ENCODE measurements at places on chromosomes 11 and 22.
A peak's percentile ranks its signal among the peaks of the same experiment; 100 is the strongest.

- no peak overlapping the region for H3K27ac ChIP-seq
- peaks cover 9% of the 10 kb centered on the region for H3K36me3 ChIP-seq
- H3K4me1 ChIP-seq: peaks cover 26% of the 10 kb centered on the region
Observed at GRCh38 chr22:42270176-42270509, 310 bp downstream of the TCF20 start.

GRCh38 chr11:34957606-34958005 lies 41.2 kb downstream of the PDHX start:
- no peak for DNase-seq
- no peaks in the 10 kb centered on the region for H3K27me3 ChIP-seq
- peaks cover 13% of the 10 kb centered on the region for H3K36me3 ChIP-seq
- H3K4me1 ChIP-seq: peaks cover 6% of the 10 kb centered on the region
- H3K4me3 ChIP-seq: no peak overlapping the region

DNA sequence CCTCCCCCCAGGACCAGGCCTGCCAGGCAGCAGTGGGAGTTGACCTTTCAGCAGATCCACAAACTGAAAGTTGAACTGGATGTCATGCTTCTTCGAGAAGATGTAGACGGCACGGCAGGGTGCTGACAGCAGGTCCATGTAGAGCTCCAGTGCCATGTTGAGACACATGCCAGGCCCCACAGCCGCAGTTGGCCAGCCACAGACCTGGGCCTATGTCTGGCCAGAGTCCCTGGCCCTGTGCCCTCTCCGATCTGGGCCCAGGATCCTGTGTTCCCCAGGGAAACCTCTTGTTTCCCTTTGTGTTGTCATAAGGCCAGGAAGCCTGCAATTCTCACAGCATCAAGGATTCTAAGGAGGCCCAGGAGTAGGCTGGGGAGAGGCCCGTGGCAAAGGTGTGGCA lies at the start of gene GSTT4:
TSS of gene GSTT4 (minus strand) at position 253 of the 400 bp plus-strand sequence. CDS start at position 156, 97 bp downstream.
- H3K4me3 ChIP-seq: no peak within 1 kb of the TSS
- no peak within 1 kb of the TSS for H3K27ac ChIP-seq
- peaks cover 6% of the 10 kb centered on the region for H3K4me1 ChIP-seq
- peaks cover 11% of the 10 kb centered on the region for H3K27me3 ChIP-seq
- H3K36me3 ChIP-seq: no peaks in the 10 kb centered on the region

GRCh38 chr22:30665786-30666185 lies 1.9 kb downstream of the DUSP18 start:
- H3K27ac ChIP-seq: no peak overlapping the region
- H3K4me3 ChIP-seq: peak overlapping the region; percentile 86
- no peak for DNase-seq
- no peaks in the 10 kb centered on the region for H3K27me3 ChIP-seq

- no peaks in the 10 kb centered on the region for H3K36me3 ChIP-seq
- no peak overlapping the region for H3K27ac ChIP-seq
- DNase-seq: no peak
Observed at GRCh38 chr11:70712471-70712870, 314.1 kb downstream of the CTTN start.

DNA sequence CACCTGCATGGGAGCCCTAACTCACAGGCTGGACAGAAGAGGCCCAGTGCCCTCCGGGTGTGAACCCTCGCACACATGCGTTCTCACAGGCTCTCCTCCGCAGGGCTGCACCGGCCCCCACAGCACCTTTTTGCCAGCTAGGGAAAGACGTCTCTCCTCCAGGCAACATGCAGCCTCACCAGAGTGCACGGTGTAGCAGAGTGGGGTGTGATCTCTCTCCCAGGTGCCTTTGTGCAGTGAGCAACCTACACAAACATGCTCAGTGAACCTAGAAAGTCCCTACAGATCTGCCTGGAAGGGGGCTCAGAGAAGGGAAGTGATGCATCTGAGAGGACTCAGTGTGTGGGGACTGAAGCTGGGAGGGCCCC lies 3.7 kb upstream of the CARNS1 start:
- no peak overlapping the region for H3K27ac ChIP-seq
- no peak for DNase-seq
- peaks cover 26% of the 10 kb centered on the region for H3K36me3 ChIP-seq
- H3K27me3 ChIP-seq: no peaks in the 10 kb centered on the region

GRCh38 chr11:116595305-116595880 lies 177.4 kb downstream of the BUD13 start:
- H3K4me3 ChIP-seq: no peak overlapping the region
- no peak for DNase-seq
- H3K4me1 ChIP-seq: no peaks in the 10 kb centered on the region
- no peak overlapping the region for H3K27ac ChIP-seq
- H3K36me3 ChIP-seq: peaks cover 1% of the 10 kb centered on the region

DNA sequence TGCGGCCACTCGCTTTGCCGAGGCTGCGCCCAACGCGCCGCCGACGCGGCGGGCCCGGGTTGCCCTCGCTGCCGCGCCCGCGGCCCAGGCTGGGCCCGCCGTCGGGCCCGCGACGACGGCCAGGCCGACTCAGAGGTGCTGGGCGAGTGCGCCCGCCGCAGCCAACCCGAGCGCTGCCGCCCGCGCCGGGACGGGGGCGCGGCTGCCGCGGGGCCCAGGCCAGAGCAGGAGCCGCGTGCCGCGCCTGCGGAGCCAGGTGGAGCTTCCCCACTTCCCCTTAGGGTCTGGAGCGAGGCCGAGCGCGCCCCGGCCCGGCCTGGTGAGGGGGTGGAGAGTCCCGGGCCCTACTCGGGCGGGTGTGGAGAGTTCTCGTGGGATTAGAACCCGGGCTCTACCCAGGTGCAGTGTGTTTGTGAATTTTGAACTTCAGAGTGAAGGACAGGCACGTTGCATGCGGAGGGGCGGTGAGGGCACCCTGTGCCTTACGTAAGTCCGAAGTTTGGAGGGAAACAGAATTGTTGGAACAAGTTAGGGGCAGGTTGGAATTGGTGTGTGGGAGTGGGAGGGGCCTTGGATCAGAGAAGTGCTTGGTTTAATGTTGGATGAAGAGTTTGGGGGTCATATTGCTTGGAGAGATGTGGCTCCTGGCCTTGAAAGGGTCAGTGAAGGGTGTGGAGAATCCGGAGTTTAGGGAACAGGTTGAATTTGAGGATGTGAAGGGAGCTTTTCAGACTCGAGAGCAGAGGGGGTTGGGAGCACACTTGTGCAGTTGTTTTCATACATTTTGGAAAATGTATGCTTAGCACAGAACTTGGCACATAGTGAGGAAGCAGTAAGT lies 697 bp downstream of the RNF169 start:
- peaks cover 8% of the 10 kb centered on the region for H3K36me3 ChIP-seq
- no peaks in the 10 kb centered on the region for H3K27me3 ChIP-seq
- H3K4me3 ChIP-seq: peak overlapping the region; percentile 86

DNA sequence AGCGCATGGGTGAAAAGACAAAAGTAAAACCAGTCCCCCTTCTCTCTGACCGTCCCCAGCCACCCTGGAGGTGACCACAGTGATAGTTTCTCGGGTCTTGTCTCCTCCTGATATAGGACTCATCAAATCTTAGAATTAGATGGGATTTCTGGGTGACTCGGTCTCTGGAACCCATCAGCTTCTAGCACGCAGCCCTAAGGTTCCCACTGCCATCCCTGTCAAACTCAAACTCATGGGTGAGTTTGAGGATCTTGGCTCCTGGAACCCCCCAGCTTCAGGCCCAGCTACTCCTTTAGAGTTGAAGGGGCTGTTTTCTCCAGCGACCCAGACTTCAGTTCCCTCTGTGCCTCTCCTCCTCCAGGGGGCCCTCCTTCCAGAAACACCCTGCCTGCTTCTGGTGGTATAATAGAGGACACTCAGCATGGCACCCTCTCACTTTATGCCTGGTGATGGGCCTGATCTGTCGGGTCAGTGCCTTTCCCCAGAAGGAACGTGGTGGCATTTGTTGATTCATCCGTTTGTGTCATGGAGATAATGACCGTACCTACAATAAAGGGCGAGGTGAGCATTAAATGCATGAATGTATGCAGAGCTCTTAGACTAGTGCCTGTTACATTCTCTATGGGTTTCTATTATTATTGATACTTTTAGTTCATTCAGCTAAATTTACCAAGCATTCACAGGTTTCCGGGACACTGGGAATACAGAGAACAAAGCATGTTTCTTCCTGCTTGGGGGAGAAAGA lies 31.7 kb downstream of the MCM5 start:
- no peak for DNase-seq
- no peaks in the 10 kb centered on the region for H3K4me1 ChIP-seq
- no peak overlapping the region for H3K4me3 ChIP-seq
- H3K27me3 ChIP-seq: no peaks in the 10 kb centered on the region
- peaks cover 9% of the 10 kb centered on the region for H3K36me3 ChIP-seq

DNA sequence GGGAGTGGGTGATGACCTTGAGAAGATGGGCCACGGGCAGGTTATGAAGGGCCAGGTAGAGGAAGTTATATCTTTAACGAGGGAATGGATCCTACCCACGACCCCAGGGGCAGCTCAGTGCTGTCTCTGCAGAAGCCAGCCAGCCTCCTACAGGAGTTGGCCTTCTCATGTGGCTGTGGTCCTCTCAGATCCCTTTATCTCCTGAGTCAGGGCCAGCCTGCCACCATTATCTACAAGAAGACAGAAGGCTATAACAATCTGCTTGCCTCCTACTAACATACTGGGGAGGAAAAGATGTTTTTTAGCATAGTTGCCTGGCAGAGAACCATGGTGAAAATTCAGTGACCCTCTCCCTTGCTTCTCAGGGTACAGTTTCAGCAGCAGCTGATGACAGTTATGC lies 7.0 kb upstream of the YWHAH start:
- H3K36me3 ChIP-seq: no peaks in the 10 kb centered on the region
- no peaks in the 10 kb centered on the region for H3K4me1 ChIP-seq
- no peak for DNase-seq
- peaks cover 16% of the 10 kb centered on the region for H3K27me3 ChIP-seq
- no peak overlapping the region for H3K4me3 ChIP-seq

DNA sequence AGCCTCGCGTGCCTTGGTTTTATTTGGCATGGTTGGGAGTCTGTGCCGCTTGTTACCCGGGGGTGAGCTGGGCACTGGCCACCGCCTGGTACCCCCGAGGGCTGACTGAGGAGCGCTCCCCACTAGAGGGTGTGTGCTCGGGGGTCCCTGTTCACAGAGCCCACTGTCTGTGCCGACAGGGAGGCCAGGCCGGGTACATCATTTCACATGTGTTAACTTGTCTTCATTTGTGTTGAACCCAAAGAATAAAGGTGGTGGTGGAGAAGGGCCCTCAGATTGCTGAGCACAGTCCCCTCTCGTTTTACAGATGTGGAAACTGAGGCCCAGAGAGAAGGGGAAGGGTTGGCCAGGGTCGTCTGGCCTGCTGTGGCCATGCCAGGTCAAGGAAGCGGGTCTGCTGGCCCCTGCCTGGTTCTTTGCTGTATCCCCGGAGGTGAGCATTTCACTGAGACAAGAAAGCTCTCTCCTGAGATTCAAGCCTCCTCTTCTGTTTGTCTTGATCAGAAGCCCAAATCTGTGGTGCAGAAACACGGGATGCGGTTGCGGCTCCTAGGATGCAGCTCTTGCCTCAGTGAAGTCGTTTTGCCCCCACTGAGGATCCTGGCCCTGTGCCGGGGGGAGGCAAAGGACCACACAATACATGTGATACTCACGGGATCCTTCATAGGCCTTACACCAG lies 60.8 kb downstream of the FBLN1 start:
- no peak for DNase-seq
- H3K4me3 ChIP-seq: no peak overlapping the region
- no peak overlapping the region for H3K27ac ChIP-seq
- H3K27me3 ChIP-seq: peaks cover 43% of the 10 kb centered on the region

All from central memory CD8-positive, alpha-beta T cell (primary cell).